ENCODE measurements at places on chromosomes 3 and 15.

- DNase-seq = no peak
Measured at GRCh38 chr15:85986741-85987140, 92.9 kb upstream of the AGBL1 start.

- DNase-seq = no peak
Measured at GRCh38 chr3:38763569-38763968, 52.4 kb downstream of the SCN10A start.

- no peak for DNase-seq
Measured at GRCh38 chr3:188034989-188035388, 119.0 kb upstream of the LPP start.

DNA sequence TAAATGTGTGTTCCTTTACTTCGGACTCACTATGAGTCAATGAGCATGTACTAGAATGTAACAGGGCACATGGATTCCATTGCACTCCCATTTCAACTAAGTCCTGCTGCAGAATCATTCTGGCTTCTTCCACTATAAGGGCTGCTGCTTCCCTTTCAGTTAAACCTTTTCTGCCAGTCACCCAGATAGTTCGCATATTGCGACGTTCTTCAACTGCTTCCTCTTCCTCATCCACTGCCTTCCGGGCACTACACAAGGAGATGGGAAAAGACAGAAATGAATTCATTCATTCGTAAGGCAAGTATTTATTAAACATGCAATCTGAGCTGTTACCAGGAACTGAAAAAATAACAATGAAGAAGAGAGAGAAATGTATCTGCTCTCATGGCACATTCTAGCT lies 55.6 kb downstream of the POLQ start:
- no peak for DNase-seq

- no peak for DNase-seq
Measured at GRCh38 chr3:38313263-38313662, 31.2 kb downstream of the SLC22A14 start.

DNA sequence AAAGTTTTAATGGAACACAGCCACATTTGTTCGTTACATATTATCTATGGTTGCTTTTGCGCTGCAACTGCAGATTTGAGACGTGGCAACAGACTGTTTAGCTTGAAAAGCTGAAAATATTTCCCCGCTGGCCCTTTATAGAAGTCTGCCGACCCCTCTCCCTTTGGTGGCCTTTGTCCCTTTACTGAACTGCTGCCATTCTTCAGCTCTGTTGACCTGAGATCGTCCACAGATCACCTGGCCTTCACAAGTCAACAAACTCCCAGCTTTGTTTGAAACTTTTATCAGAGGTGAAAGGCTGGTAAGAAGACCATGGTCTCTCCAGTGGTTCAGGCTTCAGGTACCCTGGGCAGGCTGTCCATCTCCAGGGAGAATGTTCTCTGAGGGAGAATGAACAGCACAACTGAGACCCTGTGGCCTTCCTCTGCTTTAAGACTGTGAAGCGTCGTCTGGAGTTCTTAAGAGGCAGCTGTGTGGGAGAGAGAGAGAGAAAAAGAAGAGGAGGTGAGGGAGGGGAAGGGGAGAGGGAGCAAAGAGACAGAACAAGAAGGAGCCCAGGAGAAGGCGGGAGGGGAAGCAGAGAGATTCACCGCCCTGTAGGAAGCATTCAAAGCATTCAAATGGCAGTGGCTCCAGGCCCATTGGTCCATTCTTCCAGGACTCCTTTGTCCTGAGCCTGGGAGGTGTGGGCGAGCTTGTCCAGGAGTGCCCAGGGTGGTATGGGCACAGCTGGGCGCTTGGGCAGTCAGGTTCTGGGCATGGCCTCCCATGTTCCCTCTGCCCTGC lies 53.7 kb upstream of the INSYN1 start:
- DNase-seq = no peak

- no peak for DNase-seq
Measured at GRCh38 chr15:64917211-64917610, 5.5 kb downstream of the ANKDD1A start.

DNA sequence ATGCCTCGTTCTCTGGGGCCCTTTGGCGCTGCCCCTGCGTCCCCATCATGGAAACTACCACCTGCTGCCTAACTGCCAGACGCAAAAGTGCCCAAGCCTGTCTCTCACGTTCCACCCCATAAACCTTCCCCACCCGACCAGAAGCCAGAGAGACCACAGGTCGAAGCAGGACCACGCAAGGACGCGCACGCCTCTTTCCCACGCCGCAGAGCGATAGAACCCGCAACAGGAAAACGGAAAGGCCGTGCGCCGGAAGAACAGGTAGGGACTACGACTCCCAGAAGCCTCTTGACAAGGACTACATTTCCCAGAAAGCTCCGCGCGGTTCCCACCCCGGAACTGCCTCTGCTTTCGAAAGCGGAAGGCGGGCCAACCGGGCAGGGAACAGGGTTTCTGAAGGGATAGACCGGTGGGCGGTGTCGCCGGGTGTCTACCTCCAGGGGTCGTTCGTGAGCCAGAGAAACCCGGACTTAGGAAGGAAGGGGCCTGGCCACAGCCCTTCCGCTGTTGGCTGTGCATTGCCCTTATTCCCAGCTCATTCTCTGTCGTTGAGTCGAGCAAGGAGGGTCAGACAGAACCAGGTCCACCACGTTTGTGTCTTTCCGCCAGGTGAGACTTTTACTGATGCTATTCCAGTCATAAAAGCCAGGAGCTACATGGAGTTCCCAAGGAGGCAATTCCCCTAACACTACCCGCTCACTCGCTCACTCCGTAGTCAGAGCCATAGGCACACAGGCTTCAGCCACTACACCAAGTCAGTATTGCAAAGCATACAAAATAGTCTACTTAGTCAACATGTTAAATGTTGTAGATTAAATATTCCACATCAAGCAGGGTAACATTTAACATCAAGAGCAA lies 56.6 kb upstream of the ZBTB38 start:
- DNase-seq = peak; percentile 94

DNA sequence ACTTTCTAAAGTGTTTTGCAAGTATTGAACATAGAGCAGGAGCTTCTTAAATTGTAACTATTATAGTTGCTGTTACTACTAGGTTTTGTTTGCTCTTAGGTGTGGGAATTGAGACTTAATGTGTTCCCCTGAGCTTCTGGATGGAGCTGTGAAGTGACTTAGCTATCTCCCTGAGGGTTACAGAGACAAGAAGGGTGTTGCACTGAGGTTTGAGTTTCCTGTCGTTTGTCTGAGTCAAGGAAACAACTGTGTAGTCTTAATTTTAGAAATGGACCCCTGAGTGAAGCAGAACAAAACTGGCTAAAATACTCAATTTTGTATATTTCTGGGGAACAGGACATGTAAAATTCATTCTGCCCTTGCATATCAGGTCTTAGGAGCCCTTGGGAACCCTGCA lies 20.4 kb downstream of the TTC21A start:
- DNase-seq = no peak

- DNase-seq = no peak
Measured at GRCh38 chr3:125010393-125010792, 45.4 kb downstream of the HEG1 start.

- no peak for DNase-seq
Measured at GRCh38 chr3:149566292-149566975, 91.4 kb downstream of the WWTR1 start.

GRCh38 chr3:57062101-57062631 lies 1.7 kb downstream of the SPATA12 start:
- no peak for DNase-seq

DNA sequence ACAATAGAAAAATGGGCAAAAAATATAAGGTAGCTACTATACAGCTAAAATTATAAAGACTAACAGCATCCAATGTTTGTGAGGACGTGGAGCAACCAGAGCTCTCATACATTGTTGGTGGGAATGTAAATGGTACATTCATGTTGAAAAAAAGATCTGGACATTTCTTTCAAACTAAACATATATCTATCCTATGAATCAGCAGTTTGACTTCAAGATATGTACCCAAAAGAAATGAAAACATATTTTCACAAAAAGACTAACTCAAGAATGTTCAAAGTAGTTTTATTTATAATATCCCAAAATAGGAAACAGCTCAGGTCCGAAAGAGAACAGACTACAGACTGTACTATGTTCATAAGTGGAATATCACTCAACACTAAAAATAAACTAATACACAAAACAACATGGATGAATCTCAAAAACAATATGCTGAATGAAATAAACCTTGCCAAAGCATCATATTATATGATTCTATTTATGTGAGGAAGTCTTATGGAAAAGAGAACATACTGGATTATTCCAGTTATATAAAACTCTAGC lies 8.8 kb upstream of the TTBK2 start:
- no peak for DNase-seq

GRCh38 chr3:89787485-89787884 lies 680.1 kb downstream of the EPHA3 start:
- no peak for DNase-seq

GRCh38 chr3:69740103-69741021 lies 1.1 kb downstream of the MITF start:
- no peak for DNase-seq

GRCh38 chr15:79090487-79091203 lies at the start of gene RASGRF1:
Gene RASGRF1 (minus strand): TSS chr15:79090780. CDS start chr15:79090498, 282 bp downstream.
- peak; percentile 30 for DNase-seq

- no peak for DNase-seq
Measured at GRCh38 chr3:14306142-14306541, 96.3 kb upstream of the SLC6A6 start.
